ENCODE measurements at places on chromosomes 4 and X.

- no peak for DNase-seq
These were observed 2.2 kb downstream of the NHS start for GRCh38 chrX:17377091-17377717.

DNA sequence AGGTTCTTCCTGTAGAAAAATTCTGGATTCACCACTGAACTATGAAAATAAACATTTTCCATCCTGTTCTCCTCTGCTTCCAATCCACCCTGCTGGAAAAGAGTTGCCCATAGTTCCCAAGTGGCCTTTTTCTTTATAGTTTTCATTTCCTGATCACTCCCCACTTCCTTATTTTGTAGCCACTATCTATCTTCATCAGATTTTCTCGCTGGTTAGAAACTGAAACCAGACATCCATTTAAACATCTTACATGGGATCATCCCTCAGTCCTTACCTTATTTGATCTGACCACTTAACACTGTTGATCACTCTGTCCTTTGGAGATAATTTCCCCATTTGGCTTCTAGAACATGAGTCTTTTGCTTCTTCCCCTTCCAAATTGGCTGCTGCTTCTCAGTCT is 42.2 kb upstream of the SCOC start:
- no peak for DNase-seq

- DNase-seq: no peak
These were observed 39.2 kb upstream of the ASMTL start for GRCh38 chrX:1491851-1492349.

DNA sequence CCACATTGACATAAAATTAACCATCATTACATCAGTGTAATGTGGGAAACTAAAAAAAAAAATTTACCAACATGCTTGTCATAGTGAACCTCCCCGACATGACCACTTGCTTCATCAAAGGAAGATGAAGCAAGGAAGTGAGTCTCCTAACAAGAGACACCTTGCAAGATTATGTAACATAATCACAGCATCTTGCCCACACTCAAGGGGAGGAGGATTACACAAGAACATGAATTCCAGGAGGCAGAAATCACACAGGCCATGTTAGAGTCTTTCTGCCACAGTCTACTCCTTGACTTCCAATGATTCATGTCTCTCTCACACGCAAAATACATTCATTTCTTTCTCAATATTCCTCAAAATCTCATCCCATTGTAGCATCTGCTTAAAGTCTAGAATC is 93.3 kb downstream of the AKAP4 start:
- no peak for DNase-seq

DNA sequence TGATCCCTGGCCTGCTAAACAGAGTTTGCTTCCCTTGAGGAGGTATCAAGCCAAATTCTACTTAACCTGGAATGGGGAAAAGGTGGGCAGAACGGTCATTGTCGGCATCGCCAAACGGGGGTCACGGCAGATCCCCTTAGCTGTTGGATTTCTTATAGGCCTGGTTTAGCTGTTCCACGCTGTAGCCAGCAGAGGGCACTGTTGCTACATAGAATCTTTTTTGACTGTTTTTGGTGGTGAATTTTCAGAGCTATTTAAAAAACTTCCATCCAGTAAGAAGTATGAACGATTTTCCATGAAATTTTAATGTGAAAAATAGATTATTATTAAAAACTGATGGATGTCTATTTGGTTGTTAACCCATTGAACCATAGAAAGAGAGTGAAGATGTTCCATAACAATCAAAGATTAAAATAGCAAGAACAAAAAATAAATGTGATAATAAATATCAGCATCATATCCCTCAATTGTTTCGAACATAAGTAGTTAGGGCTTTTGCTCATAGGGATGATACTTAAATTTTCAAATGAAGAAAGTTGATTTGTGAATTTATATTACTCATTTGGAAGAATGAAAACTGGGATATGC is 56.6 kb downstream of the LINC00632 start:
- no peak for DNase-seq

- no peak for DNase-seq
These were observed 135.8 kb downstream of the GASK1B start for GRCh38 chr4:158036998-158037397.

- DNase-seq: no peak
These were observed 61.7 kb upstream of the PLS3 start for GRCh38 chrX:115499112-115499805.

DNA sequence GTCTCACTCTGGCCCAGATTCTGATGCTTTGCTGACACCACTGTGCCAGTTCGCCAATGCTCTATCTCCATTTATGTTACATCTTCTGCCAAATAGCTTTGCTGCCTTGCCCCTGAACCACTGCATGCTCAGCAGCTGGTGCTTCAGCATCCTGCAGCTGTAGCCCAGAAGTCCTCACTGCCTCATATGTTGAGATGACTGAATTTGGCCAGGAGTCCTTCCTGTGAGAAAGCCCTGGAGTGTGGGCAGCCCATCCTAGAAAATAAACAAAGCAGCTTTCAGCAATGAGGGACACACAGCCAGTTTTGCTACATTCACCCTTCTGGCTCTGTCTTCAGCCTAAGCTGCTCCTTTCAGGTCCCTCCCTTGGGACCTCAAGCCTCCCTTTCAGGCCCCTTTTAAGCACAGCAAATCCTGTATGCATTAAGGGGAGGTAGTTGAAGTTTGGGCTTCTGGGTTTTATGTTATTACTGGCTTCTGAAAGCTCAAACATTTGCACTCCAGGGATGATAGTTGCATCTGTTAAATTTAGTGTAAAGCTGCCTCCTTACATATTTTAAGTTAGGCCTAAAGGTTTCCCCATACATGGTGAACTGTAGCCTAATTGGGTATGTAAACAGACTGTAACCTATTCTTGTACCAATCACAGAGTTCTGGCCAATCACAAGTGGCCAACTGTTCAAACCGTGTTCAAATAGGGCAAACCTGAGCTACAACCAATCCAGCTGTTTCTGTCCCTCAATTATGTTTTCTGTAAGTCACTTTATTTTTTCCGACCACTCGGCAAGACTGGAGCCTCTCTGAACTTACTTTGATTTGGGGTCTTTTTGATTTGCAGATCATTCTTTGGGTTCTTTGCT is 2.1 kb upstream of the TMEM165 start:
- DNase-seq: peak; percentile 3

DNA sequence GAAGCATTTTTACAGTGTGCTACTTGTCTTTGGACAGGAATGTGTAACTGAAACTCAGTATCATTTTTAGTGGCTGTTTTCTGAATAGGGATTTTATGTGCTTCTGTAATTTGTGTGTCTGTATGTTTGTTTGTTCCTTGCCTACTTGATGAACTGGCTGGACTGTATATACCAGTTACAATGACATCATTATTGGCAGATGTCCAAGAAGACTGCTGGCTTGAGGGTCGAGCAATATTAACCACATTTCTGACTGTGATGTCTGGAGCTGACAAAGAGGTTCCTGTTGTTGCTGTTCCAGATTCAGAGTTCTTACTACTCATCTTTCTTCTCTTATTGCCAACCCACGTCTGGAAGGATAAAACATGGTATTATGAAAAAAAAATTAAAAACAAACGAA is 33.0 kb downstream of the HDX start:
- no peak for DNase-seq

DNA sequence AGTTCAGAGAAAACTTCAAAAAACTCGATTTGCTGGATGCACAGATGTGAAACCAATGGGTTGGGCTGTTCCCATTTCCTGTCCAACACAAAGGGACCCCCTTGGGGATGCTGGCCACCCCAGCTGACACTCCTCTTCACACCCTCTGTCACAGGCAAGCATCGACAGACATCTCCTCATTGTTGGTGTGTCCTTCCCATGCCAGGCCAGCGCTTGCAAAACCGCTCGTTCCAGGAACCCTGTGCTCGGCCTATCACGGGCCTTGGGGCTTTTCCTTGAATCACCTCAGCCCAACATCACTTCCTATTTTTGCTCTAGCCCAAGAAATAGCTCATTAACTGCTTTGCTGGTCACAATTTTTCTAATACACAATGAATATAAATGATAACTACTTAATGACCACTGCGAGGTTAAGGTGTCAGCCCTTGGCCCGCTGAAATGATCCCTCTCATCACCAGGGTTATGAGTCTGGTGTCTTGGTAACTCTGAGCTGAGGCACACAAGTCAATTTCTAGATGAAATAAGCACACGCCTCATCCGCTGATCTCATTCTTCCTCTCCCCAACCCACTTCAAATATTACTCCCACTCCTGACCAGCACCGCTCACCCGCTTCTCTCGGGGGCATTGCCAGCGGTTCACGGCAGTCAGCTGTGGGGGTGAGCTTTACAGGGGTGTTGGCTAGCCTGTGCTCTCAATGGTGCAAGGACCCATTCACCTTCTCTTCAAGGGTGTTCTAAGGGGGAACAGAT is 32.3 kb downstream of the BCOR start:
- DNase-seq: no peak

GRCh38 chr4:182085051-182085480 is 158.1 kb upstream of the TENM3 start:
- DNase-seq: no peak

DNA sequence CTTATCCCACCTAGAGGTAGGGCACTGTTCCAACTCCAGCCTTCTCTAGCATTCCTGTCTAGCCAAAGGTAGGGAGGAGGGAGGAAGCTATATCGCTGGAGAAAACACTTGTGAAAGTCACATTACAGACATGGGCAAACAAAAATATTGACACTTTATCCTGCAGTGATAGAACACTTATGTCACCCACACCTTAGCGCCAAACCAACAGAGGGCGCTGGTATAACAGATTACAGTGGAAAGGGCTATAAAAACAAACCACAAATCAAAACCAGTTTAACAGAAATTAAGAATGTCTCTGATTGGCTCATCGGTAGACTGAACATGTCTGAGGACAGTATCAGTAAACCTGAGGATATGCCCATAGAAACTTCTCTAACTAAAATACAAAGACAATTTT is 451.3 kb downstream of the TLL1 start:
- DNase-seq: no peak

GRCh38 chr4:171599628-171600027 is 213.6 kb upstream of the GALNTL6 start:
- no peak for DNase-seq

DNA sequence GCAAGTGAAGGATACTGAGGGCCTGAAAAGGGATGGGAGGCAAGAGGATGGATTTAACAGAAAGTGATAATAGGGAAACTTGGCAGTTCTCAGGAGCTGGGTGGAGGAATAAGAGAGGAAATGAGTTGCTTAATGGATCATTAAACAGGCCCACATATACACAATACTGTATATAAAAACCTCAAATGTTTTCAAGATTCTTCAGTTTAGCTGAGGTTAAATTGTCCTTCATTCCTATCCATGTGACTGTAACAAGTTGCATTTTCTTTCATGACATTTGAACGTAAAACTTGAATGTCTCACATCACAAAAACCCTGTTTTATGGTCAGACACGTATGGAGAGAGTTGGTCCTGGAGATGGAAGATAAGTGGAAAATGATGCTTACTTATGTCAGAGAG is 76.5 kb upstream of the PLAC8 start:
- DNase-seq: no peak

- DNase-seq: no peak
These were observed 167.0 kb upstream of the RASGEF1B start for GRCh38 chr4:81638698-81639097.

- no peak for DNase-seq
These were observed 24.5 kb downstream of the PRIMPOL start for GRCh38 chr4:184674011-184674410.

- DNase-seq: no peak
These were observed 165.5 kb downstream of the EFNB1 start for GRCh38 chrX:68994135-68994890.

DNA sequence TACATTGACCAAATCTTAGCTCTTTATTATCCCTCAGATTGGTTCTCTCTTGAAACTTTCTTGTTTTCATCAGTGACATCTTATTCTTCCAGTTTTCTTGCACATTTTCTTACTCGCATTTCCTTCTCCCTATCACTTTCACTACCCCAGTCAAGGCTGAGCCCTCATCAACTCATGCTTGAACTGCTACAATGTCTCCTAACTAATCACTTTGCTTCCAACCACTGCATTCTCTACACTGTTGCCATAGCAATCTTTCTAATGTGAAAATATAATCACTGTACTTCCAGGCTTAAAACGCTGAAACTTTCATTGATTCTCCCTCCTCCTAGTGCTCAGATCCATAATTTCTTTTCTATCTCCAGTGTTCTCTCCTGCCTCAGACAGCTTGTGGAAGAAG is 22.2 kb upstream of the LPAR4 start:
- DNase-seq: no peak

GRCh38 chr4:6474705-6475457 is 2.5 kb upstream of the PPP2R2C start:
- DNase-seq: no peak

- DNase-seq: no peak
These were observed 12.7 kb downstream of the GAB3 start for GRCh38 chrX:154738011-154738738.

DNA sequence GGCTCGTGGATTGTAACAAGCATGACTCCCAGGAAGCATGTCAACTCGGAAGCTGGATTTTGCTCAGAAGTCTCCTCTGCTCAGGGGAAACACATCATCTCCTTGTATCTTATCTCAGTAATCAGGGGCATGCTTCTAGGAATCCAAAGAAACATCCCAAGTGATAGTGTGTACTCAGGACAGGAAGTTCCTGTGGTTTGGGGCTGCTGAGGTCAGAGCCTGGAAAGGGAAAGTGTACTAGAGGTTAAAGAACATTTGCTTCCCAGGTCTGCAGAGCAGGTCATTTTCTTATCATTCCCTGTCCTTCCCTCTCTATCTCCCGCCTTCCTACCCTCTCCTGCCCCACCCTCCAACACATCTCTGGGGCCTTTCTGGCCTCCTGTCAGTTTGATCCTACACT is 38.8 kb downstream of the SLC34A2 start:
- no peak for DNase-seq

GRCh38 chr4:105758958-105759357 is 50.4 kb downstream of the GSTCD start:
- DNase-seq: no peak

GRCh38 chr4:159607809-159608208 is 504.9 kb downstream of the RAPGEF2 start:
- no peak for DNase-seq

All from amygdala (tissue), 56 donors.